ENCODE measurements at places on chromosomes 1 and 21.

DNA sequence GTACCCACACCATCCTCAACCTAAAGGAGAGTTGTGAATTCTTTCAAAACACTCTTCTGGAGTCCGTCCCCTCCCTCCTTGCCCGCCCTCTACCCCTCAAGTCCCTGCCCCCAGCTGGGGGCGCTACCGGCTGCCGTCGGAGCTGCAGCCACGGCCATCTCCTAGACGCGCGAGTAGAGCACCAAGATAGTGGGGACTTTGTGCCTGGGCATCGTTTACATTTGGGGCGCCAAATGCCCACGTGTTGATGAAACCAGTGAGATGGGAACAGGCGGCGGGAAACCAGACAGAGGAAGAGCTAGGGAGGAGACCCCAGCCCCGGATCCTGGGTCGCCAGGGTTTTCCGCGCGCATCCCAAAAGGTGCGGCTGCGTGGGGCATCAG, 638 bp upstream of the OLIG2 start:
- no peak for DNase-seq

DNA sequence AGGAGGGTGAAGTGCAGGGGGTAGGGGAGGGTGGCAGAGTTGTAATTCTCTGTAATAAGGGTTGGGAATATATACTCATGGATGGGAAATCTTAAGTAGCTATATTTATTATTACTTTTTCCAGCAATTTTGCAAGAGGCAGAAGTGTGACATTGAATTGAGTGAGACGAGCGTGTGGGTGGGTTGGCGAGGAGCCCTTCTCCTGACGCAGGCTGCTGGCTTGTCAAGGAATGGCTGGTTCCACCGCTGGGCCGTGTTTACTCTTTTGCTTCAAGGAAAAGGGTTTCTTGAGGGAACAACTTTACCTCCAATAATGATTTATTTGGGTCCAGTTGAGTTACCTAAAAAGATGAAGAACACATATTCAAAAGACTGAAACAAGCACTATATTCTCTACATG, 17.9 kb upstream of the DMRTA2 start:
- no peak for DNase-seq

GRCh38 chr1:38929476-38929875, 12.2 kb downstream of the RHBDL2 start:
- DNase-seq, result no peak

GRCh38 chr1:184152434-184152898, 100.9 kb downstream of the TSEN15 start:
- no peak for DNase-seq

DNA sequence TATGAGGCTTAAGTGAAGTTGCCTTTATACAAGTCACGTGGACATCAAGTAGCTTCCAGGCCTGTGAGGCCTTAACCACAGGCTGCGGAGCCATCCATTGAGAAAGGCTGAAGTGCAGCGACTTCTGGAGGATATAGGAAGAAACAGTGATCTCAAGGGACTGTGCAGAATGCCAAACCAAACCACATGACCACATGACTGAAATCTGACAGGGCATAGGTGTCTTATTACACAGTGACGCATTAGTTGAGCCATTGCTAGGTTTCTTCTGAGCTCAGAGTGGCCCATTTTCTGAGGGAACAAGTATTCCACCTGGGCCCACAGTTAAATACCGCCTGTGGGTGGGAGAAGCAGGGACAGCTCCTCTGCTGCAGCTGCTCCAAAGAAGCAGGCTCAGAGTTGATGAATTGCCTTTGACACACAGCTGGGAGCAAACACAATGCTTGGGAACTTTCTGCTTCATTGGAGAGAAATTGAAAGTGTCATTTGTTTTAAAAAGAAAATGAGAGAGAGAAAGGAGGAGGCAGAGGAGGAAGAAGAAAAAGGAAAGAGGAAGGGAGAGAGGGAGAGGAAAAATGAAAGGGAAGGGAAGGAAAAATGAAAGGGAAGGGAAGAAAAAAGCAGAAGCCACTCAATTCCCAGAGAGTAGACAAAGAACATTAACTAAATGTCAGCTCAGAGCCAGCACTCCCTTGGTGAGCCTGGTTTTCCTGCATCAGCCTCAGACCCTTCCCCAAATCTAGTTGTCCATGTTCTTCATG, 94.4 kb downstream of the COLGALT2 start:
- peak; percentile 100 for DNase-seq

DNA sequence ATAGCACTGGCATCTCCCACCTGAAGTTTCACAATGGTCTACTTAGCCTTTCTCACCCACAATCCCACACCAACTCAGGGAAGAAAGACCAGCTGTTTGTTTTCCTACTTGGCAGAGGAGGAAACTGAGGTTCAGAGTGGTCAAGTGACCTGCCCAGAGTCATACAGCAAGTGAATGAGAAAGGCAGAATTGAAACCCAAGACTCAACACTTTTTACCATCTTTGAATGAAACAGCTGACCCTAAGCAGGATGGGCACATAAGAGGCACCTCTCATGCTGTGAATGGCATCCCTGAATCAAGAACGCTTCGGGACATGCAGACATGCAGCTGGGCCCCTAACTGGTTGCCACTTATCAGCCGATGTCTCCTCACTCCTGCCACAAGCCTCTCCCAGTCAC, 193.8 kb downstream of the HIVEP3 start:
- no peak for DNase-seq

DNA sequence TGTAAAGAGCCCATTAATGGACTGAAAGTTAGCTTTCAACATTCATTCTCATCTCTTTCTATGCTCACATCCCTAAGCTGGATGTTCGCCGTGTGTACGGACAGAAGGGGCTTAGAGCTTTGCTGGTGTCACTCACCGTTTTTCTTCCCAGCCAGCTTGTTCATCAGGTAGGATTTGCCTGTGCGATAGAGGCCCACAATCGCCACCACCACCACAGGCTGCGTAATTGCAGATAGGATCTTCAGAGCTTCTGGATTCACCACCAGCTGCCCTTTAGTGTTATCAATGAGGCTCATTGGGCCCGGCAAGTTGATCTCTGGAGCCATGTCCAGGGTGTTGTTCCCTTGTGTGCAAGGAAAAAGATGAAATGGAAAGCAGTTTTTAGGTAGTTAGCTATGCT, 4.3 kb downstream of the GBP2 start:
- no peak for DNase-seq

GRCh38 chr1:201538612-201539551, at the start of gene NAV1:
Gene NAV1, plus strand, starts transcription at chr1:201539127. Its CDS starts 83,758 bp downstream, at chr1:201622885.
- no peak for DNase-seq

DNA sequence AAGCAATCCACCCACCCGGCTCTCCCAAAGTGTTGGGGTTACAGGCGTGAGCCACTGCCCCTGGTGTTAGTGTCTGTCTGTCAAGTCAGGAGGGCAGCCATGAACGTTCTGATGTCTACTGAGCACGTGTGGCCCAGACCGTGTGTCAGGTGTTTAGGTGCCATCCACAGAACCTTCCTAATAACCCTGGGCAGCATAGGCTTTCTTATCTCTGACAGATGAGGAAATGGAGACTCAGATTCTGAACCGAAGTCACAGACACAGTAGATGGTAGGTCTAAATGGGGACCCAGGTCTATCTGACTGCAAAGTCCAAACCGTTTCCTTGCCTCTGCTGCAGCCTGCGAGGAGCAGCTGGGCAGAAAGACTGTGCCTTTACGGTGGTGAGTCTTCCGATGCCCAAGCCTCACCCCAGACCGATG, 622 bp upstream of the IL6R start:
- no peak for DNase-seq

GRCh38 chr1:5317391-5317790, 663.0 kb downstream of the AJAP1 start:
- DNase-seq, result no peak
